ENCODE measurements at places on chromosomes 16 and 17.

DNA sequence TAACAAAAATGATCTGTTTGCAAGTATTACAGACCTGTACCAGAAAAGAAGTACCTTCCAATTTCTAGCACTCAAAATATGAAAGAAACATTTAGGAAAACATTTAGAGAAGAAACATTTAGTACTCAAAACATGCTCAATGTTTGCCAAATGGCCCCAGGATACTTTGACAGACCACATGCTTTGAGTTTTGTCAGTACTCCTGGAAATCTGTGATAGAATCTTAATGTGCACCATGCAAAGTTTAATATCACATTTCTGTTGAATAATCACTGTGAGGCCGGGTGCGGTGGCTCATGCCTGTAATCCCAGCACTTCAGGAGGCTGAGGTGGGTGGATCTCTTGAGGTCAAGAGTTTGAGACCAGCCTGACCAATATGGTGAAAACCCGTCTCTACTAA lies 8.5 kb upstream of the ZC3H7A start:
- no peaks in the 10 kb centered on the region for H3K27me3 ChIP-seq
- H3K27ac ChIP-seq = no peak overlapping the region
- no peak for DNase-seq
- H3K4me3 ChIP-seq = no peak overlapping the region

- H3K4me1 ChIP-seq = peaks cover 33% of the 10 kb centered on the region
- H3K27ac ChIP-seq = peak overlapping the region; percentile 67
- no peaks in the 10 kb centered on the region for H3K27me3 ChIP-seq
Measured at GRCh38 chr17:81019563-81020442, 15.1 kb upstream of the BAIAP2 start.

- no peaks in the 10 kb centered on the region for H3K4me1 ChIP-seq
- H3K4me3 ChIP-seq = no peak overlapping the region
- no peaks in the 10 kb centered on the region for H3K27me3 ChIP-seq
- no peak for DNase-seq
Measured at GRCh38 chr17:323181-323580, 29.4 kb downstream of the RPH3AL start.

- peaks cover 16% of the 10 kb centered on the region for H3K27me3 ChIP-seq
- peak; percentile 69 for DNase-seq
- H3K36me3 ChIP-seq = no peaks in the 10 kb centered on the region
- no peak overlapping the region for H3K27ac ChIP-seq
- peak overlapping the region; percentile 41 for H3K4me3 ChIP-seq
Measured at GRCh38 chr17:17784657-17785267, 52.0 kb downstream of the SREBF1 start.
